ENCODE measurements at places on chromosomes 4 and X.

DNA sequence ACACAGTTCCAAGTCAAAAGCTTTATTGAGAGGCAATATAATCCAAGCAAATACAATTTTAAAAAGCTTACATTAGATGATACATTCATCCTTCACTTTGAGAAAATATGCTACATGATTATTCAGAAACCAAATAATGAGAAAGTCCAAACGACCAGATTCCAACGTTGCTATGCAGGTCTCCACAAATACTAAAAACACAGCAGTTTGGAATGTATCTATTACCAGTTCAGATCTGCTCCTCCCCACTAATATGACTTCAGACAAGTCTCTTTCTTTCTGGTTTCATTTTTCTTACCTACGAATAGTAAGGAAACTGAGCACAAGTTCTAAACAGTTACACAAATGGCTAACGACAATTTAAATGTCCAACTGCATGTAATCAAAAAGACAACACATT, 9.5 kb downstream of the NAF1 start:
- no peak for DNase-seq

DNA sequence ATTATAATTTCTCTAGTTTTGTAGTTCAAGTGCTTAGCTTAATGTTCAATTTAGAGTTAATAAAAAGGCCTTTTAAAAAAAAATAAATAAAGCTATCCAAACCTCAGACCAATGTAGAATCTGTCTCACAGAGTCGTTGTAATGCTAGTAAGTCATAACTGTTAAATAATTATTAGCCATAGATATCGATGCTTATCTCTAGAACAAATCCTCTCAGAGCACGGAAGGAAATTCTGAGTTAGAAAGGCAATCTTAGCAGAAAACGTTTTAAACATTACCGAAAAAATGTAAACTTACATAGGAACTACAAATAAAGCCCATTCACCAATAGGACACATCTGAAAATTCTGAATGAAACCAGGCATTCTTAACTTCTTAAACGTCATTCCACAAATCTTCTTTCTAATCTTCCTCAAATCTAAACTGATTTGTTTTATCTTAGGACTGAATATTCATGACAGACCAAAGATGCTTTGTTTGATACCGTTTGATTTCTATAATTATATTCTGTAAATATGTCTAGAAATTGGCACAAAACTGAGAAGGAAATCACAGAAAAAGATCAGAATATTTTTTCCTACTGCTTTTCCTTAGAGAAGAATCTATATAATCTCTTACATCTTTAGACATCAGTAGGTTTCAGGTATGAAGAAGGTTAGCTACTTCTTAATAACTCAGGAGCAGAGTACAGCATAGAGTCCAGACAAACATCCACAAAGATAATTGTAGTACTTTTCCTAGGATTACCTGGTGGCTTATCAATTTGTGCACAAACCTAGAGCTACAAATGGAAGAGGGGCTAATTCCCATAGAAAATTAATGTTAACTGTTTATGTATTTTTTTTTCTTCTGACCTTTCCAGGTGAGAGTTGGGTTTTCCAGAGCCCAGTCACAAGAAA, 140.7 kb downstream of the BTC start:
- no peak for DNase-seq

DNA sequence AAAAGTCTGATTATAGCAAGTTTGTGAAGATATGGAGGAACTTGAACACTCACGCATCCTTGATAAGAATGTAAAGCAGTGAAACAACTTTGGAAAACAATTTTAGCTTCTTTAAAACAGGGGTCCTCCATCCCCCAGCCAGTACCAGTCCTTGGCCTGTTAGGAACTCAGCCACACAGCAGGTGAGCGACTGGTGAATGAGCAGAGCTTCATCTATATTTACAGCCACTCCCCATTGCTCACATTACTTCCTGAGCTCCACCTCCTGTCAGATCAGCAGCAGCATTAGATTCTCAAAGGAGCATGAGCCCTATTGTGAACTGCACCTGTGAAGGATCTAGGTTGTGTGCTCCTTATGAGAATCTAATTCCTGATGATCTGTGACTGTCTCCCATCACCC, 530.3 kb upstream of the PRKX start:
- no peak for DNase-seq

- DNase-seq, result no peak
These were observed 22.0 kb upstream of the ZCCHC4 start for GRCh38 chr4:25290490-25291067.

GRCh38 chrX:120456973-120457372, 12.1 kb downstream of the LAMP2 start:
- no peak for DNase-seq

GRCh38 chrX:119654112-119654531, 38.8 kb downstream of the SEPTIN6 start:
- DNase-seq, result no peak

Measured in stimulated activated CD4-positive, alpha-beta T cell treated with anti-CD3 and anti-CD28 coated beads, Interleukin-15, amount 100 ng/mL, for 1 hour (primary cell).